Naive thymus-derived CD8-positive, alpha-beta T cell (primary cell): ENCODE measurements at places on chromosomes 6 and 20. TPM values are rescaled to one million over a fixed set of nuclear protein-coding genes. Genes with fewer than 3 reads are reported as not detected.

The PPP1R16B gene
- 33.6 TPM for total RNA-seq

The PAK1IP1 gene
- total RNA-seq: 8.5 TPM

The BRPF3 gene
- 35.9 TPM for total RNA-seq

The LRRN4 gene
- not detected for total RNA-seq

The SLC17A2 gene
- total RNA-seq: not detected
